ENCODE measurements at places on chromosomes 5 and 9. TPM values are rescaled to one million over a fixed set of nuclear protein-coding genes. Genes with fewer than 3 reads are reported as not detected.

DNA sequence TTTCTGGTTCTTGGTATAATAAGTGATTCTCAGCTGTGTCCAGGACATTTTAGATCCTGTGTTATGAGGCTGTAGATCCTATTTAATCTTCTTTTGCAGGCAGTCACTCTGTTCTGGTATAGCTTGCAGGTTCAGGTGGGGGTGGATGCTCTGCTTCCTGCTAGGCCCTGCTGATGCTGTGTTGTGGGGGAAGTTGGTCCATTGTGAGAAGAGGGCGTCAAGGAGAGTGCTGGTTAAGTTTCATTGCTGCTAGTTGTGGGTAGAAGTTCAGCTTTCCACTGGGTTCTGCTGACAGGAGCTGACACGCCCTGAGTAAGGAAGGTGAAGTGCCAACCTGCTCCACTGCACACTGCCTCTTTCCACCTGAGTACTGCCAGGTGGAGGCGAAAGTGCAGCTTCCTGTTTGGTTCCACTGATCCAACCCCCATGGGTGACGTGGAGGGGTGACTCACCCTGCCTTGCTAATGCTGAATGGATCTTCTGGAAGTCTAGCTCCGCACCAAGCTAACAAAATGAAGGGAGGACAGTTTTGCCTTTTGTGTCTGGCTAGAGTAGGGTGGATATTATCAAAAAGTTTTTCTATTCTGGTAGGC, 16.3 kb downstream of the NMRK1 start:
- peak; percentile 40 for DNase-seq

MSH3 gene
- total RNA-seq: 16.1 TPM

GRCh38 chr5:14531668-14532067, 49.9 kb upstream of the OTULINL start:
- no peak for DNase-seq

DNA sequence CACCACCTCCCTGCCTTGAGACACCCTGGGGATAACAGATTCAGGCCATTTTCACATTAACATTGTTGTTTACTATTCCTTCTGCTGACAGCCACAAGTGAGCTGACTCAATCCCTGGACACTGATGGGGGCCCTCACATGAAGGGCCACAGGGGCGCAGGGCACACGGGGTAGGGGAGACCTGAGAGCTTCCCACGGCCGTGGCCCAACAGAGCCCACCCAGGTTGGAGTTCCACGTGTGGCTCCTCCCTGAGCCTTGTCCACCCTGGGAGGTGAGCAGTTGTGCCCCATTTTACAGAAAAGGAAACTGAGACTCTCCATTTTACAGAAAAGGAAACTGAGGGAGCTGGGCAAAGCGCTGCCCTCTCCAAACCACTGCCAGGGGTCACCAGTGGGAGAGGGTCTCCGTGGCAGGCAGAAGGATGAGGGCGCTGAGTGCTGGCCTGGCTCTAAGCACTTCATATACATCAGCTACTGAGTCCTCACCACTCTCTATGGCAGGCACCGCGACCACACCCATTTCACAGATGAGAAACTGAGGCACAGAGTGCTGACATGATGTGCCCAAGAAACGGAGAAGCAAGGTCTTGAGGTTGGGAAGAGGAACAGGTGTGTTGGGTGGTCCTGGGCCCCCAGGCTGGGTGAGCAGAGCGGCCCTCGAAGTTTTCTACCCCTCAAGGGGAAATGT, 2.3 kb downstream of the NINJ1 start:
- DNase-seq: no peak

GRCh38 chr5:67623078-67623477, 426.5 kb upstream of the CD180 start:
- no peak for DNase-seq

DNA sequence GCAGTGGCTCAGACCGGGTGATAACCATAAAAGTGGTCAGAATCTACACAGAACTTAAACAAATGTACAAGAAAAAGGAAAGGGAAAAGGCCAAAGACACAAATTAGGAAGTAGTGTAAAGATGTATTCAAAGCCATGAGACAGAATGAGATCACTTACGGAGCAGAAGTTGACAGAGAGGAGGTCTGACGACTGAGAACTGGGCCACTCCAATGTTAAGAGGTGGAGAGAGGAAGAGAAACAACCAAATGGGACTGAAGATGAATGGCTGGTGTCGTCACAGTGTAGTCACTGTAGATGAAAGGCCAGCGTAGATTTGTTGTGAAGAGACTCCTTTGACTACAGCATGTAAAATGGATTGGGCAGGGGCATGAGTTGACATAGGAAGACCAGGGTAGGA, 114.4 kb downstream of the DROSHA start:
- no peak for DNase-seq

Data from A172 (cell line).